ENCODE measurements at places on chromosomes 11 and 22.

DNA sequence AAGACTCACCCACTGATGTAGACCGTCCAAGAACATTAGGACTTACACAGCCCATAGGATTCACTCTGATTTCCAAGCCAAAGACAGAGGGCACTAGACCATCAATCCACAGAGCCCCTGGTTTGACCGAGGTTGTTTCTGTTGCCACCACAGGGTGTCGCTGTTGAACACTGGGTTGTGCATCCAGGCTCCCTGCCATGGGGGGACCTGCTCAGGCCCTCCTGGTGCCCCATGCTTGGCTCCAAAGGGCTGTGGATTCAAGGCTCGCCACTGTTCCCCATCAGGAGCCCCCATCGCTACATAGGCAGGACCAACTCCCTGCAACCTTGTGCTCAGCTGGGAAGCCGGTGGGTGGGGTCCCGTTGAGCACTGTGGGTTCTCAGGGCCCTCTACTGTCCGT lies 128.0 kb upstream of the ANO1 start:
- DNase-seq = no peak

GRCh38 chr11:67522844-67523555 lies at the start of gene CABP2:
Gene CABP2, minus strand, starts transcription at chr11:67523446. Its CDS starts 120 bp downstream, at chr11:67523326.
- DNase-seq = no peak

DNA sequence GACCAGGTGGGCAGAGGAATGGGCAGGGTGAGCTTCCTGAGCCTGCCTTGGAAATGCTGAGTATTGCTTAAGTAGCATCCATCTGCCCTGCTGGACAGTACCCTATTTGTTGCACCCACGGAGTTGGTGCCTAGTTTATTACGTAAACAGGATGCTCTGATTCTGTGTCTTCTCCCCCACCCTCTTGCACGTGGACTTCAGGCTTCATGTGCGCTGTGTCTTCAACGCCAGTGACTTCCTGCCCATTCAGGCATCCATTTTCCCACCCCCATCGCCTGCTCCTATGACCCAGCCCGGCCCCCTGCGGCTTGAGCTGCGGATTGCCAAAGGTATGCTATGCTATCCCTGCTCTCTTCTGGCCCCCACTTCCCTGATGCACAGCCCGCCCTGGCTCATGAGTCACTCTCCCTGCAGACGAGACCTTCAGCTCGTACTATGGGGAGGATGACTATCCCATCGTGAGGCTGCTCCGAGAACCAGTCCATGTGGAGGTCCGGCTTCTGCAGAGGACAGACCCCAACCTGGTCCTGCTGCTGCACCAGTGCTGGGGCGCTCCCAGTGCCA lies 5.7 kb downstream of the ZP1 start:
- no peak for DNase-seq

DNA sequence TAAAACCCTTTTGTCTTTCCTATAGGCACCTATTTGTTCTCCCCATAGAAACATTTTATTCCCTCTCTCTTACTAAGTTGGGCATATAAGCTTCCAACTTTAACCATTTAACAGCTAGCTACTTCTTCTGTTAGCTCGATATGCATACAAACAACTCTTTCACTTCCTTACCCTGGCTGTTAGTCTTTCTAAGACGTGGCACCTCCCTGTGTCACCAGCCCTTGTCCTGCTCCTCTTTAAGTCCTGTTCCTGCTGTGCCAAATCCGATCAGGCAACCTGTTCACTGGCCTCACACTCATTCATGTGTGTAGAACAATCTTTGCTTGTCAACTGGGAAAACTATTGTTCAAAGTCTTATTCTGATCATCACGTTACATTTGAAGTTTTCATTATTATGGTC lies 1376.1 kb upstream of the TENM4 start:
- DNase-seq = no peak

GRCh38 chr11:130049328-130049771 lies 20.3 kb upstream of the APLP2 start:
- no peak for DNase-seq

DNA sequence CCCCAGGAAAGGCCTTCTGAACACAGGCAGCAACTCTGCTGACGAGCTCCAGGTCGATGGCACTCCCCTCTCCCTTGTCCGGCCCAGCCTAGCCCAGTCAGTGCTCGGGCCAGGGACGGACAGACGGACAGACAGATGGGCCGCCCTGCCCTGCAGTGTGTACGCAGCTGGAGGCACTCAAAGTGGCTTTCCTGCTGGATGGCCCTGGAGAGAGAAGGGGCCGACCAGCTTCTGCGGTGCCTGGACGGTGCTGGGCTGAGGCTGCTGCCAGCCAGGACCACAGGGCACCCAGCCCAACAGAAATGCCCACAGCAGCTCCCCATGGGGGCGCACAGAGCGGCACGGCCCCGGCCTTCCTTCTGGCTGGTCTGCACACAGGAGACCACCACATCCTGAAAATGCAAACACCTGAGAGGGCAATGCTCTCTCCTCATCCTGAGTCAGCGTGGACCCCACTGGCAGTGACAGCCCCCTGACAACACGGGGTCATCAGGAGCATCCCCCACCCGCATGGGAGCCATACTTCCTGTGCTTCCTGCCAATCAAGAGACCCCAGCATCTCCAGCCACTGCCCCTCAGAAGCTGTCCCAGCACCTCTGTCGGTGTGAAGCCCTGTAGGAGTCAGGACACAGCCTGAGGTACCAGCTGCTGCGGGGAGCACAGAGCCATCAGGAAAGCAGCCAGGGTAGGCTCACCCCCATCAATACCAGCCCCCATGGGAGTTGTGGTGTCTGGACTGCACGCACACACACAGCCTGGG lies 692 bp upstream of the MOB2 start:
- no peak for DNase-seq

GRCh38 chr22:49327411-49328117 lies 500.1 kb downstream of the BRD1 start:
- no peak for DNase-seq

GRCh38 chr22:32286290-32286840 lies 31.2 kb upstream of the SLC5A4 start:
- no peak for DNase-seq

DNA sequence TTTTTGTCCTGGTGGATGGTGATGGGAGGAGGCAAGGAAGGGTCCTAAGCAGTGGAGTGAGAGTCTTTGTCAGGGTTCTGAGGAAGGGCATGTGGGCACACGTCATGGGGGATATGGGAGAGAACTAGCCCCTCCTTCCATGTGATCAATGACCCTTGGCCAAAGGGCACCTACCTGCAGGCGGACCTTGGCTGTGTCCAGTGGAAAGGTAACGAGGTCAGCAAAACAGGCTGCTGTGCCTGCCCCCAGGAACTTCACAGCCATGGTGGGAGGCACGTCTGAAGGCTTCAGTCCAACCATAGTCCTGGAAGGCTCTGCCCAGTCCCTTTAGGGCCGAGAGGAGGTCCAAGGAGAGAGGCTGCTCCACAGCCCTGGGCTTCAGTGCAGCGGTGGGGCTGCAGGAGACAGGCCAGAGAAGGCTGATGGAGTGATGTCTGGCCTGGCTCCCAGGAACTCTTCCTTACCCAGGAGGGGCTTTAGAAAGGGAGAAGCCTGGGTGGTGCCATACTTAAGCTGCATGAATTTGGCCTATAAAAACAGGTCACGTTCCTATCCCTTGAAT lies 2.1 kb downstream of the UCP3 start:
- no peak for DNase-seq

DNA sequence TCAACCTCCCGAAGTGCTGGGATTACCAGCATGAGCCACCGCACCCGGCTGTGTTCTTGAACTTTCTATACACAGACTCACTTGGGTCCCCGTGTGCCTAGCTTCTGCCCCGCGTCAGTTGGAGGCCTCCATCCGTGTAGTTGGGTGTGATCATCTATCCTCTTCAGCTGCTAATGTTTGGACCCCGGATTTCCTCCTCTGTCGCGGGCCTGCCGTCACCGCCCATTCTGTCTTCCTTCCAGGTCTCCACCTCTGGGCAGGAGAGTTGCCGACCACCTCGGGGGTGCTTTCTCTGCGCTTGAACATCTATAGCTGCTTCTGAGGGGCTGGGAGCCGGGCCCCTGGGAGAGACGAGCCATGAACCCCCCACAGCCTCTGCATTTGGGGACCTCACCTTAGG lies 5.5 kb downstream of the CDC42EP1 start:
- no peak for DNase-seq

- no peak for DNase-seq
Measured at GRCh38 chr22:20577549-20577975, 70.2 kb downstream of the MED15 start.

- no peak for DNase-seq
Measured at GRCh38 chr11:117171404-117172061, 7.0 kb upstream of the SIDT2 start.

DNA sequence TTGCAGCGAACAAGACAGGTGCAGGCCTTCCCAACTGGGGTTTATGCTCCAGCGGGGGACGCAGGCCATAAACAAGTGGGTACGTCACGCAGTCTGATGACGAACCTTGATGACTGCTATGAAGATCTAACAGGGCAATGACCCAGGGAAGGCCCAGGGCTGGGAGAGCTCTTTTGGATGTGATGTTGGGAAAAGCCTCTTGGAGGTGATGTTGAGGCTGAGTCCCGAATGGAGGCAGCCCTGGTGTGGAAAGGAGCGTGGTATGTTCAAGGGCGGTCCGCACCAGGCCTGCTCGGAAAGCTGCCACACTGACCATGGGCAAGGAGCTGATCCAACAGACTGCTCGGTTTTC lies 5.8 kb downstream of the FADS2 start:
- DNase-seq = no peak

DNA sequence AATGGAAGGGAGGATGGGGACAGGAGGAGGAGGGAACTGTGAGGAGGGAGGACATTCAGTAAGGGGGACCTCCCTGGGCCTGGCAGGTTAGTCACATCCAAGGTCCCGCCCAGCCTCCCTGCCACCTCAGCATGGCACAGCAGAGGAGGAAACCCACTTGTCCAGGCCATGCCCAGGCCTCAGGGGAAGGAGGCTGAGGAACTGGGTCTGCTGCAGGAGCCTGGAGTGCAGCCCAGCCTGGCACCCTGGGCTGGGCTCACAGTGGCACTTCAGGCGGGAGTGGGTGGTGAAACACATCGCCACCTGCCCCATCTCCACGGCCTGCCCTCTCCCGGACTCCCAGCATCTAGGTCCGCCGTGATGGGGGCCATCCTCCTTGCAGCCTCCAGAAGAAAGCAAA lies 17.2 kb upstream of the KLHL35 start:
- no peak for DNase-seq

GRCh38 chr11:111549196-111549868 lies 8.8 kb downstream of the LAYN start:
- DNase-seq = no peak

- DNase-seq = no peak
Measured at GRCh38 chr11:75344761-75345454, 6.6 kb downstream of the ARRB1 start.

- DNase-seq = no peak
Measured at GRCh38 chr22:49092716-49093115, 735.0 kb downstream of the BRD1 start.

DNA sequence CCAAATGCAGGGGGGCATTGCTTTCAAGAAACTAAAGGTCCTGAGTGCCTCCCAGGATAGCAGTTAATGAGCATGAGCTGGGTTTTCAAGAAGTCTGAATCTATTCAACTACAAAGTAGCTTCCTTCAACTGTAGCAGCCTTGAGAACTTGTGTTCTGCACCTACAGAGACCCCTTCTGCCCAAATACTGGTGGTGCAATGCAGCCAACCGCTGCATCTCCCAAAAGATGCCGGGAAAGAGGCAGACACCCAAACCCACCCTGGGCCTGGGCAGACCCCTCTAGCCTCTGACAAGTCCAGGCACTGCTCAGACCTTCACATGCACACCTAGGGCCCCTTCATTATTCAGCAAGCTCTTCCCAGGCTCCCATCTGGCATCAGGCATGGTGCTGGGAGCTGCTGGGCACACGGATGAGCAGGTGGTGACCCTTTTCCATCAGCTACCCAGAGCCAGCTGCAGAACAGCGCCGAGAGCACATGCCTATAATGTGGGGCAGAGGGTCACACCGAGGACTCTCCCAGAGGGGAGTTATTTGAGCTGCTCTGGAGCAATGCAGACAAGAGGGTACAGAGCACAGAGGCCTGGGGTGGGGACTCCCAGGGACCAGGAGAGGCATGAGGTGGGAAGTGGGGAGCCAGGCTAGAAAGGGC lies 44.9 kb upstream of the ETS1 start:
- DNase-seq = no peak

- no peak for DNase-seq
Measured at GRCh38 chr11:18696638-18697225, 1.8 kb upstream of the TMEM86A start.

DNA sequence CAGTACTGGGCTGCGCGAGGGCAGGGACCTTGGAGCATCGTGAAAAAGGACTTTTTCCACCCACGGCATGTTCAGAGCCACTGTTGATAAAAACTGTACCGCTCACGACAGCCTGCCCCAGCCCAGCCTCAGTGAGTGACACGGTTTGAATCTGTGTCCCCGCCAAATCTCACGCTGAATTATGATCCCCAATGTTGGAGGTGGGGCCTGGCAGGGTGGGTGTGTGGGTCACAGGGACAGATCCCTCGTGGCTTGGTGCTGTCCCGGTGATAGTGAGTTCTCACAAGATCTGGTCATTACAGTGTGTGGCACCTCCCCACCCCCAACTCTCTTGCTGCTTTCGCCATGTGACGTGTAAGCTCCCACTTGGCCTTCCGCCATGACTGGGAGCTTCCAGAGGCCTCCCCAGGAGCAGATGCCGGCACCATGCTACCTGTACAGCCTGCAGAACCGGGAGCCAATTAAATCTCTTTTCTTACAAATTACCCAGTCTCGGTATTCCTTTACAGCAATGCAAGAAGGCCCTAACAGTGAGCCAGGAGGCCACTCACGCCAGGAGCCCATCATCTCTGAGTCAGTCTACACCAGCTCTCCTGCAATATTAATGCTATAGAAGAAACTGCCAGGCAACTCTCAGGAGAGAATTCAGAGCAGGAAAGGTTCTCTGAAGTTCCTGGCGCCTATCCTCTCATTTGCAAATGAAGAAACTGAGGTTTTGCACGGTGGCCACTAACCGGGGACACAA lies 1.3 kb downstream of the TOLLIP start:
- no peak for DNase-seq
